Activated CD4-positive, alpha-beta T cell treated with anti-CD3 and anti-CD28 coated beads for 4 hours (primary cell): ENCODE measurements at places on chromosomes 4 and X.

DNA sequence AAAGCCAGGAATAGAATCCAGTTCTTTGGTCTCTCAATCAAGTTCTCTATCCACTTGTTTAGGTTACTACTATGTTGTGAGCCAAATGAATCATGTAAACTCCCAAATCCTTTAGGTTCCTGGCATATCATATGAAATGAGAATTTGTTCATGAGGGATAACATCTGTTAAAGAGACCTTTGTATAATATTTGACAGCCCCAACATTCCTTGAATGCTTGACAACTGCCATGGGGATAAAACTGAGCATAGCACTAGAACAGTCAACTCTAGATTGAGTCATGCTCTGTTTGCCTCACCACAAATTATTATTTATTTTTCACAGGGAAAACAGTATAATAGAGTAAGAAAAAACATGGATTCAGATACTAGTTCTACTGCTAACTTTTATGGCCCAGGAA, 93.3 kb downstream of the NAA11 start:
- DNase-seq: no peak

DNA sequence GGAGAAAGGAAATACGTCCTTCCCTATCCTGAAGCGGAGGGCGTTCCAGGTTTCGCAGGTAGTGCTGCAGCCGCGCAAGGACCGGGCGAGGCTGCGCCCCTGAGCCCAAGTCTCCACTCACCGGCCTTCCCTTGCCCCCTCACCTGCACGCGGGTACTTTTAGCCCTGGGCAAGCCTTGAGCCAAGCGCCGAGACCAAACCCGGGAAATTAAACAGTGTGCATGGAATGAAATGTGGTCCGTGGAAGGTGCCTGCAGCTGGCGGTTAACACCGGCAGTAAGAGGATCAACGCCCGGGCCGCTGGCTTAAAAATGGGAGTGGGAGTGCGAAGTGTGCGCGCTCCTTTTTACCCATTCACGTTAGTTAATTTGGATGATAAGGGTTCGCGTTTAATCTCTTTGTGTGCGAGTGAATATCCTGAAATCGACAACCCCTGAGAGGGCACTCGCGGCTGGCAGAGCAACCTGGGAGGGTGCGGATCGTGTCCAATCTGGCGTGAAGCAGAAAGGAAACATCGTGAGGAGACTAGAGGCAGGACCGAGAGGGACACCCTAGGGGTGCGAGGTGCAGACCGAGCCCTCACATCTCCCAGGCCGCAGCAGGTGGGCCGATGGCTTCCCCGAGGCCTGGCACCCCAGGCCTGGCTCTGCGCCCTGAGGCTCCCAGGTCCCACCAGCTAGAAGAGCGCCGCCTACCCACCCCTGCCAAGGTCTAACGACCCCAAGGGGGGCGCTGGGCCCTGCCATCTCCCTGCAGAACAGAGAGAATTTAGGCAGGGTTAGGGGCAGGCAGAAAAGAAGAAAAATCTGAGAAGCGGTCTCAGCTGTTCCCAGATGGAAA, 2.0 kb upstream of the HELT start:
- no peak for DNase-seq

- DNase-seq: no peak
Measured at GRCh38 chrX:118116713-118117550, at the start of gene KLHL13. Gene KLHL13 (minus strand): TSS chrX:118116810. CDS start chrX:118028473, 88,337 bp downstream.

DNA sequence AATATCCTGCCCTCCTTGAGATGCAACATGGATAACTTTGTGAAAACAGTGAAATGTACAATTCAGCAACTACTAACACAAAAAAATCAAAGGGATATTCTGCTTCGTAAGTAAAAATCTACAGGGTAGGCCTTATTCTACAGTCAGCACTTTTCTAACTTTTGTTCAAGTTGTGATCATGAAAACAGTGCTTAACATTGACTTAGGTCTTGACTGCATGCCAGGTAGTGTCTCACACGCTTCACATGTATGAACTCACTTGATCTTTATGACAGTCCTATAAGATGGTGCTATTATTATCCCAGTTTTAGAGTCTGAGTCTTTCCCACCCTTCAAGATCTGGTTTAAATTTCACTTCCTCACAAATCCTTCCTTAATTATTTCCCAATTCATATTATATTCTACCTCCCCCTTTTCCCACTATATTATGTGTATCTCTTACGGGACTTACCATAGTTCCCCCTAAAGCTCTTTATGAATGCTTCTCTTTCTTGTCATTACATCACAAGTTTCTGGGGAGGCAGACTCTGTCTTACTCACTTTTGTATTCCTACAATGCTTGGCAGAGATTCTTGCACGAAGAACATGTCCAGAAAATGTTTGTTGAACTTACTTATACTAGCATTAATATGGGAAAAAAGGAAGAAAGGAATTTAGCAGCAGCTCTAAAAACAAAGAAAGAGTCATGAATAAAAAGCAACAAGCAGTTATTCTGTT, 179.8 kb downstream of the SCFD2 start:
- DNase-seq: no peak

DNA sequence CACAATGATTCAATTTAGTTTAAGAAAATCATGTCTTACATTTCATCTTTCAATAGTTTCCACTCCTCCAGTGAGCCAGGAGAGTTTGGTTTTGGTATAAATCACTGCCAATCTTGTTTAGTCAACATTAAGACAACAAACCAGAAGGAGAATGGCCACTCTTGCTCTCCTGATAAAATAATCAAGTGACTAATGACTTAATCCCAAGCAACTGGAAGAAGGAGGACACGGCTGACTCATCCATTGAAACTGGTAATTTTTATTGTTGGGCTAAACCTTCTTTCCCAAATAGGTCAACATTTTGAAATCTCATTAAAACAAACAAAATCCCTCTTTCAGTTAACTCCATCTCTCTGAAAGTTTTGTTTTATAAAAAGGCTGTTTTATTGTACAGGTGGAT, 230.2 kb downstream of the CLCN4 start:
- DNase-seq: no peak

GRCh38 chr4:6752486-6752829, 30.1 kb upstream of the KIAA0232 start:
- DNase-seq: no peak

DNA sequence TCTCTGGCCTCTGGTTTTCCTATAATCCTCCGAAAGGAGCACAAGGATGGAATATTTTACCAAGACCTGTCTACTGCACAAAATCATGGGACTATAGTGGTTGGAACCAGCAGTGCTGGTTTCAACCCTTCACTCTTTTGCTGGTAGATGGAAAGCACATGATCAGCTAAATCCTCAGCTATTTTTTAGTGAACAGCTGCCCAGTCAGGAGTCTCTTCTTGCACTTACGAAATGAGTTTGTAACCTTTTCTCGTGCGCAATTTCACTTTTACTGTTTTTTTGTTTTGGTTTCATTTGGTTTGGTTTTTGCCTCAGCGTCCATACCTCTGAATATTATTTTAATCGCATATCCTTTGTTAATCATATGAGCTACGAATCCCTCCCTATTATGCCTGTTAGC, 418.5 kb upstream of the CPEB2 start:
- DNase-seq: no peak

- DNase-seq: no peak
Measured at GRCh38 chr4:127406187-127406586, 226.6 kb upstream of the INTU start.

DNA sequence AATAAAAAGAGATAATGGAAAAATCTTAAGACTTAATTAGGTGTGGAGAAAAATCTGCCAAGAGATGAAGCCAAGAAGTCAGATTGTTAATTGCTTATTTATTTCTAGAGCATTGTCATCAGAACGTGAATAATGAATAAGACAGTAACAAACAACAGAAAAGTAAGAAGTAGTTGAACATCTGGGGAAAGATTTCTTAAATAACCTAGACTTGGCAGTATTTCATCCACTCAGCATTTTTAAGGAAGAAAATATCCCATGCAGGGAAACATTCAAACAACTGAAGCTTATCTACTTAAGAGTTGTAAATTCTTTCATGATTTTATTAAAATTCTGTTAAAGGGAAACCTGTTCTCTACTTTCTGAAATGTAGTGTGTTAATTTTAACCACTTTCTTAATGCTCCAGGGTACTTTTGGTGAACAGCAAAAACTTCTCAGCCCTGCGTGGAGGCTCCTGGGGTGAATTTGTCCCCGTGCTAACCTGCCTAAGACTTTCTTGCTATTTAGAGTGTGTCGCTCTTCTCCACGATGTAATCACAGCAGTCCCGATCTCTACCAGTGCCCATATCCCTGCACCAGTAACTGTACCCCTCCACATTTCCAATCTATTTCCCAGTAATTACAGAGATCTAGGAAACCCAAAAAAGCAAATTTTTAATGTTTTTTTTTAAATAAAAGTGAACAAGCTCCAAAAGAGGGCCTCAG, 124.6 kb downstream of the CORIN start:
- DNase-seq: no peak

GRCh38 chrX:85089321-85089840, 85.7 kb downstream of the APOOL start:
- DNase-seq: no peak

GRCh38 chr4:67744561-67745283, 9.5 kb downstream of the GNRHR start:
- DNase-seq: no peak

DNA sequence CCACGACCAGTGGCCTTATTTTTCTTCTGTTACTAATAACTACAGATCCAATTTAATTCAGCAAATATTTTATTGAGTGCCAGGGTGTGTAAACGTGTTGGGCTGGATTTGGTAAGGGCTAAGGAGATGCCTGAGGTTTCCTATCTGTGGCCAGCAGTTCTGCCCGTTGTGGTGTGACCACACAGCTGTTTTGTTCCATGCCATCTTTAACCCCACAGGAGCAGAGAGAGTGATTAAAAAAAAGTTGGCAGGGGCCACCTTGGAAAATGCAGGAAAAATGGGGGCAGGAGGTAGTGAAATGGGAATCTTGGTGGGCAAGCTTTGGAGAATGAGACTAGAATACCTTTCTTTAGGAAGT, 1.1 kb downstream of the PLAC8 start:
- DNase-seq: no peak

- DNase-seq: no peak
Measured at GRCh38 chr4:40524366-40525041, 105.2 kb downstream of the RBM47 start.

- DNase-seq: no peak
Measured at GRCh38 chr4:113678641-113679040, 82.9 kb downstream of the CAMK2D start.
